ENCODE measurements at places on chromosomes 11 and 22. TPM values are rescaled to one million over a fixed set of nuclear protein-coding genes. Genes with fewer than 3 reads are reported as not detected.

- DNase-seq = no peak
Observed at GRCh38 chr22:38106814-38107578, 3.5 kb downstream of the BAIAP2L2 start.

DNA sequence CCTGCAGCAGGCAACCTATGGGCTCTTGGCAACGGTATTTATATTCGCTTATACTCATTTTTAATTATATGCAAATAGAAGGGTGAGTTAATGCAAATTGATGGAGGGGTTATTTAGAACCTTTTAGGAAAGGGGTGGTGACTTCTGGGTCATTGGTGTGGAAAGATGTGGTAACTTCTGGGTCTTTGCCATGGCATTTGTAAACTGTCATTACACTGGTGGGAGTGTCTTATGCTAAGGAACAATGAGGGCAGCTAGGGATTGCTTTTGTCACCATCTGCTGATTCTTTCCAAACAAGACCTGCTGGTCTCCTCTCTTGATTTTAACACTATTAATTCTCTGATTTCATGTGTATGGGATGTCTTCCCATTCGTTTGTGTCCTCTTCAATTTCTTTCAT, 11.7 kb upstream of the KAT5 start:
- peak; percentile 29 for DNase-seq

DNA sequence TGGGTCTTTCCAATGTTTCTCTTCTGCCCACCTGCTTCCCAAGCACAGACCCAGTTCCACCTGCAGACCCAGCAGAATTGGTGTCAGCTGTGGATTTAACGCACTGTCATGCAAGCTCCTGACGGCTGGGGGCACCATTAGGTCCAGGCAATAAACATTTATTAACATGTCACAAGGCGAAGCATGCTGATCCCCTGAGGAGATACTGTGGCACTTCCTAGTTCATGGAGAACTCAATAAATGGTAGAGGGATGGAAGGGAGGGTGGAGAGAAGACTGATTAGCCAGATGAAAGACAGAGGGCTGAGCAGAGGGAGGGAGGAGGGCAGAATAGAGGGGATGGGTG, 68.3 kb upstream of the TSPAN18 start:
- DNase-seq = peak; percentile 12

- DNase-seq = peak; percentile 31
Observed at GRCh38 chr11:47393163-47394049, 15.0 kb upstream of the SLC39A13 start.

- peak; percentile 62 for DNase-seq
Observed at GRCh38 chr11:79076526-79077115, 364.2 kb downstream of the TENM4 start.

GRCh38 chr11:64947208-64947814, 11.6 kb upstream of the GPHA2 start:
- DNase-seq = peak; percentile 11

DNA sequence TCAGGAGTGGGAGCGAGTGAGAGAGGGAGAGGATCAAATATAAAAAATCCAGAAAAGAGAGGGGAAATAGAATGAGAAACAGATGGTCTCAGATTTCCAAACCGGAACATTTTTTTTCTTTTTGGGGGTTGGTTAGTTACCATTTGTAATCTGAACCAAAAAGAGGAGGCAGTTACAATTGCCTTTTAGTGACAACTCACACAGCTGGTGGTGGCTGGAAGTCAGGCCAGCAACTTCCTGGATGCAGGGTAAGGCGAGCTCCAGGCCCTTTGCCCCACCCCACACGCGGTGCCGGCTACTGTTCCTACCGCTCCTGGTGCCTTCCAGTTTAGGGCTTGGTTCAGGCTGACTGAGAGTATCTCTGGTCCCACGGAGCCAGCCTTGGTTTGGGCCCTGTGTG, 21.0 kb upstream of the UBASH3B start:
- DNase-seq = peak; percentile 91

- no peak for DNase-seq
Observed at GRCh38 chr11:23536907-23537306, 676.6 kb upstream of the CCDC179 start.

GRCh38 chr11:64765291-64765850, 5.6 kb upstream of the PYGM start:
- no peak for DNase-seq

DNA sequence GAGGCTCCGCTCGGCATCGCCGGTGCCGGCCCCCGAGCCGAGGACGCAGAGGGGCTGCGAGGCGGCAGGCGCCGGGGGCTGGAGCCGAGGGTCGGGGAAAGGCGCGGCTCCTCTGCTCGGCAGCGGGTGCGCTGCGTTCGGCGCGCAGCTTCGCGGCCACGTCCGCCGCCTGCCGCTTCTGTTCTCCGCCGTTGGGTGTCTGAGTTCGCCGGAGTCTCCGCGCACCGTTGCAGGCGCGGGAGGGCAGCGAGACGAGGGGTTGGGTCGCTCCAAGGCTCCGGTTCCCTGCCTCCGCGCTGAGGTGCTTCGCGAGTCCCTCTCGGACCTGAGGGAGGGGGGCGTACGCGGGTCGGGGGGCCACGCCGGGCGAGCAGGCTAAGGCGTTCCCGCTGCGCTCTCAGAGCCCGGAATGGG, 347 bp downstream of the MN1 start:
- no peak for DNase-seq

- peak; percentile 99 for DNase-seq
Observed at GRCh38 chr11:74672956-74673692, 58.1 kb downstream of the CHRDL2 start.

GRCh38 chr11:130455483-130456127, 7.2 kb downstream of the ADAMTS15 start:
- no peak for DNase-seq

- DNase-seq = peak; percentile 58
Observed at GRCh38 chr11:112294688-112295340, 34.2 kb upstream of the PLET1 start.

DNA sequence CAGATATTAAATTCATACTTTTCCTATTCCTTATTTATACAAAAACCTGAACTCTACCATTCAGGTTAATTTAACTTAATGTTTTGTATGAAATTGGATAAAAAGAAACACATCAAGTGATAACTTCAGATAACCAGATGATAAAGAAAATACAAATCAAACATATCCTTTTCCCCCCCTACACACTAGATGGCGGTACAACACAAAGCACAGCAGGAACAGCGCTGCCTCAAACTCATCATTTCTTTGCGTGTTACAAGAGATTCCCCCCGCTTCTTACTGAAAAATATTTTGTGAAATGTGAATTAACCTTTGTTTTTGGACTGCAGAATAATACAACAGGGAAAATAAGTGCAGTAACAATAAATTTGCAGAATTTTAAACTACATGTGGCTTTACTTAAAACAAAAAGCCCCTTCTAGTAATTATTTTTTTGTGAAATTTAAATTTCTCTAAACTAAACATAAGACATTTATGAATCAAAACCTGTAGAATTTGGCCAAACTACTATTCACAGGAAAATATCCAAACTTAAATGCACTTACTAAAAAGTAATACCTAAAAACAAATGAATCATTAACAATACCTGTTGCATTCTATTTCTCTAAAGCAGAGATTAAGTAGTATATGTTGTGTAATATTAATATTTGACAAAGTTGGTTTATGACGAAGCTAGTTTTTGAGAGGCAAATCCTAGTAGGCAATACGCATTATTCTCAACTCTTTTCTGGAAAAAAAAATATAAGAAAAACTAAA, 74.4 kb downstream of the ARHGAP32 start:
- peak; percentile 65 for DNase-seq

DNA sequence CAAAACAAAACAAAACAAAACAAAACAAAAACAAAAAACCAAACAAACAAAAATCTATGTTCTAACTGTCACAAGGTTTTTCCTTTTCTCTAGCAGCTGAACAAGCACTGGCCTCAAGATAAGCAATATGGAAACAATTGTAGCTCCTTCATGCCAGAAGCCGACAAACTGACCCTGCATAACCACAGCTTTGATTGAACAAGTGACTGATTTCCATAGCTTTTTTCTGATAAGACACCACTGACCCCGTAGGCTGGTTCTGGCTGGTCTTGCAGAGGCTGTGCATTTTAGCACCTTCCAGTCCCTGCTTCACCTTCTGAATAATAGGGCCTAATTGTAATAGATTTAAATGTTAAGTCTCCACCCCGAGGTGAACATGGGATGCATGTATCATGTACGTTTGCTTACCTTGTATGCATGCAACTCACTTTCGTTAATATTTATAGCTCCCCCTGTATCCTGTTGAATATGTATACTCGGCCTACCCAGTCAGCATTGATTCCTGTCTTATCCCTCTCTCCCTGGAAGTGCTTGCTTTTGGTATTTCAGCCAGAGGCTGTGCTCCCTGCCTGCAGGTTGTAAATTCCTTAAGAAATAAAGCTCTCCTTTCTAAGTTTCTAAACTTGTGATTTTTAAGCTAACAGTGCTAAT, 49.6 kb downstream of the CNTF start:
- DNase-seq = no peak

DNA sequence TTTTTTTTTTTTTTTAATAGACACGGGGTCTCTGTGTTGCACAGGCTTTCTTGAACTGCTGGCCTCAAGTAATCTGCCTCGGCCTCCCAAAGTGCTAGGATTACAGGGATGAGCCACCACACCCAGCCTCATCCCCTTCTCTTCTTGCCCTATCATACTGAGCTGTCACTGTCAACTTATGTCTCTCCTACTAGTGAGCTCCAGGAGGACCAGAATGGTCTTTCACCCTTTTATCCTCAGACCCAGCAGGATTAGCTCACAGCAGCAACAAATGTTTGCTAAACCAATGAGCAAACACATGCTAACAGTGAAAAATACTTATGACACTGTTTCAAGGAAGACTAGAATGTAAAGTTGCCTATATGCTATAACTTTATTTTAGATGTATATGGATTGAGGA, 6.4 kb upstream of the NXF1 start:
- DNase-seq = no peak

Gene LYVE1
- total RNA-seq = not detected

Gene OR5AL1
- total RNA-seq = not detected

Gene FIBIN
- not detected for total RNA-seq

Gene MMP7
- total RNA-seq = not detected

Gene PRCP
- 70.1 TPM for total RNA-seq

Gene IRAG1
- 23.8 TPM for total RNA-seq
